ENCODE measurements at places on chromosomes 6 and 20. TPM values are rescaled to one million over a fixed set of nuclear protein-coding genes. Genes with fewer than 3 reads are reported as not detected.
A peak's percentile ranks its signal among the peaks of the same experiment; 100 is the strongest.

DNA sequence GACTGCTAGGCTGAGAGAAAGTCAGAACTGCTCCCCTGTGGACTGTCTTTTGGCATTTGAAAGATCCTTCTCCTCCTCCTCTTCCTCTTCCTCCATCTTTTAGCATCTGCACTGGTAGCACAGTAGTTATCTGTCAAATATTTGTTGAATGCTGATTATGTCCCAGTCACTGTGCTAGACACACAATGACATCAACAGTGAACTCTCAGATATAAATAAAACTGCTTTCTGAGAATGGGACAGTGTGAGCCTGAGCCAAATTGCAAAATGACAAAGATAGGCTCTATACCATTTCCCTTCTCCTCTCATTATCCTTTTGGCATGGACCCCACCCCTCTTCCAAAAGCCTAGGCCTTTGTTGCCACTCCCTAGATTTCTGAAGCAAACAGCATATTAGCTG is 27.9 kb upstream of the LRRC1 start:
- no peak for DNase-seq

GRCh38 chr20:25987073-25987927 is 290.6 kb upstream of the ZNF337 start:
- no peak for DNase-seq

- DNase-seq = no peak
Observed at GRCh38 chr20:44110816-44111568, 76.0 kb downstream of the JPH2 start.

GRCh38 chr6:7332090-7332745 is 19.2 kb upstream of the SSR1 start:
- DNase-seq = no peak

DNA sequence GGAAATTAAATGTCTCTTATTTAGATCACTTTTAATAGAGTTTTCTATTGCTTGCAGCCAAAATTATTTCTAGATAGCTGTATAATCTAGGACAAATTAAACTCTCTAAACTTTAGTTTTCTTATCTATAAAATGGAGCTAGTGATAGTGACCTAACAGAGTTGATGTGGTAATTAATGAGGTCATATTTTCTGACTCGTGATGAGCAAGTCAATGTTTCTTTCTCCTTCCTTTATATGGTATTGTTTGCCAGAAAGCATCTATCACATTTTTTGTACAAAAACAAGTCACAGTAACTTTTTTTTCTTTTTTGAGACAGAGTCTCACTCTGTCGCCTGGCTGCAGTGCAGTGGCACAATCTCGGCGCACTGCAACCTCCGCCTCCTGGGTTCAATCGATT is 267.7 kb downstream of the FARS2 start:
- DNase-seq = no peak

DNA sequence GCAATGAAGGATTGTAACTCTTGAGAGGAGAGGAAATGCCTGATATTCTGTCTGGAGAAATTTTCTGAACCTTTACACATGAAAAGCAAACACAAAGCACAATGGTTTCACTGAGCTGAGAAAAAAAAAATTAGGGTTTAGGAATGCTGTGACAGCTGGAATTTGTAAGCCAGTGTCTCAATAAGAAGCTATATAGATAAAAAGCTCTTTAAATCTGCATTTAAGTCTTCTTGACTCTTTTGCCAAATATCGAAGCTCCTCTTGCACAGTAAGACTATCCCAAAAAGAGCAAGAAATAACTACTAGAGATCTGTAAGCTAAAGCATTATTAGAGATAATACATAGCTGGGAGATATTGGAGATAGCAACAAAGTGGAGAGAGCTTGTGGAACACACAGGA is 1334.0 kb upstream of the CITED2 start:
- no peak for DNase-seq

DNA sequence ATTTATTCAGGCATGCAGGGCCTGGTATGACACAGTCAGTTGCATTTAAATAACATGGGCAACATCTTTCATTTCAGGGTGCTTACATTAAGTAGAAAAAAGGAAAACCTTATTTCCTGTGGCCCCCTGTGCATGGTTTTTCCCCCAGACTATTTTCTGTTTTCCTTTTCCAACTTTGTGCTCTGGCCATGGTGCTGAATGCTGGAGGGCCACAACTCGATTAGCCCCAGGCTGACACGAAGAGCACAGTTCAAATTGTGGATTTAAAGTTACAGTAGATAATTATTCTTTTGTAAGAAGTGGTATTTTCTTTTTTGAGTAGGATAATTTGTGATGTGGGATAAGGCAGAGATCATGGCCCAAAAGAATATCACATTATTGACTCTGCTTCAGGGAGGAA is 332.0 kb downstream of the HAO1 start:
- DNase-seq = peak; percentile 2

DNA sequence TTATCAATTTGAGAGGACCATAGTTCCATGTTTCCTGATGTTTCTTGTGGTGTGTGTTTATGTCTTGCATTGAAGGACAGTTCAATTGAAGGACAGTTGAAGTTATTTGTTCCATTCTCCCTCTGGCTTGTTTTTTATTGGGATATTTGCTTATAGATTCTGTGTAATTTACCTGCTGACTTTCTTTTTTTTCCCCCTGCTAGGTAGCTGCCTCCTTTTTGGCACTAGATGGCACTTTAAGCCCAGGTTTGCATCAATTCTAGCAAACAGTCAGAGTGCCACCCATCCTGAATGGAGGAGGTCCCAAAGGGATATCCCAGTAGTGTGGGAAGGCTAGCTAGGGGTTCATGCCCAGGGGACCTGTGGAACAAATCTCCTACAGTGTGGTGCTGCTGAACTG is 78.1 kb downstream of the CFAP61 start:
- DNase-seq = no peak

DNA sequence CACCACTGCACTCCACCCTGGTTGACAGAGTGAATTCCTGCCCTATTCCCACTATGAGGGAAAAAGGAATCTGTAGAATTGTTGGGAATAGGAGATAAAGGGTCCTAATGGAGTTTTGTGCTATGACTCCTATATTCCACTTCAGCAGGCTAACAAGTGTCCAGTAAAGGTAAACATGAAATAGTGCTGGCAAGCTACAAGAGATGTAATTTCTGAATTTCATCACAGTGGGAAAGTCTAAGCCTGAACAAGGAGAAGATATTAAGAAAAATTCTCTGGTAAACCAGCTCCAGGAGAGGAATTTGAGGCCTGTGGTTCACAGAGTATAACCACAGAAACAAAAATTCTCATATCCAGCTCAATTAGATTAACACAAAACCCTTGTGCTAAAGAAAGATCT is 10.3 kb upstream of the C6orf58 start:
- no peak for DNase-seq

DNA sequence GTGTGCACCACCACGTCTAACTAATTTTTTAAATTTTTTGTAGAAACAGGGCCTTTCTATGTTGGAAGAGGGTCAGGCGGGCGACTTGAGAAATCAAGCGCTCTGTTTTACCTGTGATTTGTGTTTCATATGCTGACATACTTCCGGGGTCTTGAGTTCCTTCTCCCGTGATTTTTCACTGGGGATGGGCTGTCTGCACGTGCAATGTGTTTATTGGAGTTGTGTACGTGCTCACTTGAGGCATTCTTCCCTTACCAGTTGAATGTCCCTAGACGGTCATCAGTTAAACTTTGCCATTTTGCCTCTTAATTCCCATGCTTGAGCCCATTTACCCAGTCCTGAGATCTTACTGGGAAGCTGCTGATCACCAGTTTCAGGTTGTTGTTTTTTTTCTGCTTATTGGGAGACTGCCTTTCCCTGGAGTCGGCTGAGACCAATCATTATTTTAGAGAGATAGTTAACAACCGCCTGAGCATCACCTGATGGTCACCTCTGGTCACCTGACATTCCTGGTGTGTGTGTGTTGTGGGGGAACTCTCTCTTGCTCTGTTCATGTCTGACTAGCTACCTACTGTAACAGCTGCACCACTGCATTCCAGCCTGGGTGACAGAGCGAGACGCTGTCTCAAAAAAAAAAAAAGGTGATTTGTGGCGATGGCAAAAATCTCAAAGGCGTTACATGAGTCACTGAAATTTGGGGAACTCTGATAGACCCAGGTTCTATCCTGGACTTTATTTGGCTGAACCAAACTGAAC is 34.8 kb upstream of the NCOA3 start:
- no peak for DNase-seq

GRCh38 chr20:44173116-44173515 is 13.9 kb downstream of the JPH2 start:
- DNase-seq = no peak

- no peak for DNase-seq
Observed at GRCh38 chr6:13327691-13328075, 654 bp downstream of the TBC1D7 start.

GRCh38 chr6:64750910-64751309 is 956.1 kb downstream of the EYS start:
- DNase-seq = no peak

DNA sequence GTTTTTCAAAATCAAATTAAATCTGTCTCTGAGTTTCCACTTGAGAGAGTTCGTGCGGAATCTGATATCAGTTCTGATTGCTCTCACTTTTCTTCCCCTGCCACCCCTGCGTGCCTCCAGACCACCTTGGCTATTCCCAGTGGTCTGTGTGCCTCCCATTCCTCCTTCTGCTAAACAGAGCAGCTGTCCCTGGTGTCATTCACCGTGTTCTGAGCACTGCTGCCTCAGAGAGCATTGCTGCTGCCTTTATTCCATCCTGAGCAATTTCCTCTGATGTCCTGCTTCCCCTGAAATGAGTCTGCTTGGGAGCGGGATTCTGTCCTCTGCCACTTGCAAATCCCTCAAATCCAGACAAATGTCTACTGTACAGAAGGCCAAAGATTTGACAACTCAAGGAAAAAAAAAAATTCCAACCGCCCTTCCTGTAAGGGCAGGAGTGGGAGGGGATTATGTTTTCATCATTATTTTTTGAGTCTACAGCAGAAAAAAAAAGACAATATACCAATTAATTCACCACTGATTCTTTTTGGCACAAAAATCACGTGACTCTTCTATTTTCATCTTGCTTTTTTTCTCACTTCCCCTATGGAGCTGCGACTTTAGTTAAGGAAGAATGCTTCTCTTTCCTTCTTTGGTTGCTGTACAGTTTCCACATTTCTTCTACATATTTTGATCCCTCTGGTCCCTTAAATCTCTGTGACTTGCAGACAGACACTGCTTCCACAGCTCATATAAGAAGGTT is 833.0 kb downstream of the EPHA7 start:
- no peak for DNase-seq

DNA sequence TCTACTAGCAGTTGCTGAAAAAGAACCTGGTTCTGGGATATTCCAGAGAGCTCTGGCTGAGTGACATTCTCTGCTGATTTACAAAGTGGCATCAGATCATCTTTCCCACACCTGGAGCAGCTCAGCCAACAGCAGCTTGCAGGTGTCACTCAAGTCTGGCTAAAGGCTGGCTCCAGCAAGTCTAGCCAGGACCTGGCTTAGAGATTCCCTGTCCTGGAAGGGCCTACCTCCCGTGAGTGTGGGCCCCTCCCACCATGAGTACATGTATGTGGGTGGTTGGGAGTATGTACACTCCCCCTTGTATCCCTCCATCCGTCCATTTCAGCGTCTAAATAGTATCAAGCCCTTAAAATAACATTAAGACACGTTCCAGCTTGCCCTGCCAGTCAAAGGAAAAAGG is 539.3 kb upstream of the ID4 start:
- no peak for DNase-seq

DNA sequence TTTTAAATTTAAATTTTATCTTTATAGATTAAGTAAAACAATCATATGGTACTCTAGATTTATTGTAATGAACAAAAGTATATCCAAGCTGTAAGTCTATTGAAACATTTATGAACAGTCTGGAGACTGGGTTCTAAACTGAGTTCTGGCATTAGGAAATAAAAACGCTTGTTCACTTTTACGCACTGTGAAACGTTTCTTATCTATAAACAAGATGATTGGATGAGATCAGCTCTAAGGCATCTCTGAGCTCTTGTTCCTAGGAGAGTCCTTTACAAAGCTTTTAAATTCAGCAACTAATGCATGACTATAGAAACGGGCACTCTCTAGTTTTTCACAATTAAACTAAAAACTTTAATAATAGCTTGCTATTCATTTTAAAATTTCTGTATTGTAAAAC is 6.8 kb downstream of the HUS1B start:
- no peak for DNase-seq

DNA sequence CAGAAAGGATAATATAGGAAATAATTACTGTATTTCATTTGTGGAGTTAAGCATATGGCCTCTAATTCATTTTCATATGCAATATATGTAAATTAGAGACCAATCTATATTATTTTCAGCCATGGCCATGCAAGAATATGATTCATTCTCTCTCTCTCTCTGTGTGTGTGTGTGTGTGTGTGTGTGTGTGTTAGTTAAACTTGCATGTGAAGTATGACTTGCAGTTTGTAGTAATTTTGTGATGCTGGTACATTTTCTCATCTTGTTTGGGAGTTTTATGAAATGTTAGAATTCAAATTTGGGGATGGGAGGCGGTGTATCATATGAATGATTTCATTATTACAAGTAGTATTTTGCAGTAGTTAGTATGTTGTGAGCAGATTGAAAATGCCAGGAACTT is 74.8 kb downstream of the JARID2 start:
- no peak for DNase-seq

OPRM1 gene
- not detected for total RNA-seq

SLC22A16 gene
- not detected for total RNA-seq

PBOV1 gene
- not detected for total RNA-seq

VGLL2 gene
- total RNA-seq = not detected

RNF182 gene
- total RNA-seq = 1.6 TPM

BNIP5 gene
- 0.94 TPM for total RNA-seq

MOG gene
- total RNA-seq = not detected

All from Calu3 (cell line).